ENCODE measurements at places on chromosomes 12 and 14.

DNA sequence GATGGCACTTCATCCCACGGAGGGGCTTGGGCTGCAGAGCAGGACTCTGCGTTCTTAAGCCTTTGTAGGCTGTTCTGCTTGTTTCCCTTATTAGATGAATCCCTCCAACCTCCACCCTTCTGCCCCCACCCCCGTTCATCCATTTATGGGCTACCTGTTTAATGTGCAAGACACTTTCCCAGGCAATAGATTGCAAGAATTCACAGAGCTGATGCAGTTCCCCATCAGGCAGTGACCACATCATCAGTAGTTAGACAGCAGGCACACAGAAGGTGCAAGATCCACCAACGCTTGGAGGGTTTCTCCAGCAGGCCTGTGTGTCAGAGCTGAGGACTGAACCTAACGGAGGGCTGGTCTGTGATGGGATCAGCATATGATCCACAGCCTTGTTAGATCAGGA, 1.2 kb upstream of the C1R start:
- H3K36me3 ChIP-seq, result peaks cover 24% of the 10 kb centered on the region
- peaks cover 47% of the 10 kb centered on the region for H3K4me1 ChIP-seq
- H3K27ac ChIP-seq, result no peak overlapping the region
- H3K4me3 ChIP-seq, result no peak overlapping the region

DNA sequence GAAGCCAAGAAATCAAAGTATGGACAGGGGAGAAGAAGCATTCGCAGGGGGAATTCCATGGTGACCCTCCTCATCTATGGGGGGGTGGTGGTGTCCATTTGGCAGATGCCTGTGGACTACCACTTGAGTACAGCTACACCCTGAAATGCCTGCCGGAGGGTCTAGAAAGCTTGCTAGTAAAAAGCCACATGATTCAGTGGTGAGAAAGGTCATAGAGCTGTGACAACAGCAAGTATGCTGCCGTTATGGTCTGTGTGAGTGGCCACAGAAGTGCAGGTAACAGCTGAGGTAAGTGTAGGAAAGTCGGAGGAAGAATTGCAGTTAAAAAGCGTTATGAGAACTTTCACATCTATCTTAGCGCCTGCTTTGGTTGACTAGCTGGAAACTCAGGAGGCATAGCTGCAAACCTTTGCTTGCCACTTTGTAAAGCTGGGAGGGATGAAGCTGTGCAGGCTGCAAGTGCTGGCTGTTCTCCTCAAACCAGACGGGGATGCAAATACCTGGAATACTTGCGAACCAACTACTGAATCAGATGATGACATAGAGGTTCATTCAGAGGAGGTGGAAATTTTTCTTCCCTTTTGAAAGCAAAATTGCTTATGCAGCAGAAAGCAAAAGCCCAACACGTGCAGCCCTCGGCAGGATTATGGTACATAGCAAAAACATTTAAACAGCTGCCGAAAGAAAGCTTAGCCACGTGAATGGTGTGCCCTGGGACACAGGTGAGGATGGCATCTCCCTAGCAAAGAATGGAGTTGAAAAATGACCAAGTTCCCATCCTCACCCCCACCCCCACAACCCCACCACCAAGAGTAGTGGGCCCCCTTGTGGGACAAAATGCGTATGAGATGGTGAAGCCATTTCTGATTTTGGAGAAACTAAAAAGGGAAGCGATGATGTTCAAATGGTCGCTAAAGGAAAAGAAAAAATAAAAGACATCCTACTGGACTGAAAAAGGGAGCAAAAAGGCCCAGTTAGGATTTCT, 287.0 kb downstream of the RERGL start:
- no peaks in the 10 kb centered on the region for H3K27me3 ChIP-seq
- H3K4me3 ChIP-seq, result no peak overlapping the region
- H3K27ac ChIP-seq, result no peak overlapping the region

- H3K36me3 ChIP-seq, result no peaks in the 10 kb centered on the region
- DNase-seq, result no peak
- no peaks in the 10 kb centered on the region for H3K27me3 ChIP-seq
- H3K4me1 ChIP-seq, result no peaks in the 10 kb centered on the region
- H3K4me3 ChIP-seq, result no peak overlapping the region
- H3K27ac ChIP-seq, result no peak overlapping the region
Observed at GRCh38 chr12:57548488-57548887, 1.4 kb upstream of the KIF5A start.

DNA sequence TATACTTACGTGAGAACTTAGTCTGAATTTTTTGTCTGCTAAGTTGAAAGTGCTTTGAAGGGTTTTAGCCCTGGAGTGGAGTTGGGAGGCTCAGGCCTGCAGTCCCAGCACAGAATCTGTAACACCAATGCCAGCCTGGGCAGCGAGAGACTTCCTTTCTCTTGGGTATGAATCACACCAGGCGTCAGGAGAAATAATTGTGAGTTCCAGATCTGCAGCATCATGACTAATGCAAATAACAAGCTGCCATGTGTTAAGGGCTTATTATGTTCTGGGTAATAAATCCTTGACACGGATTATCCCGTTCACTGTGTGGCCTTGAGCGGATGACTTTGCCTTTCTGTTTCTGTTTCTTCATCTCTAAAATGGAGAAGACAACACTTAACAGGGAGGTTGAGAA, 70.6 kb downstream of the B4GALNT3 start:
- no peak overlapping the region for H3K27ac ChIP-seq
- H3K27me3 ChIP-seq, result no peaks in the 10 kb centered on the region
- H3K4me1 ChIP-seq, result no peaks in the 10 kb centered on the region

- DNase-seq, result no peak
- H3K27me3 ChIP-seq, result no peaks in the 10 kb centered on the region
- no peaks in the 10 kb centered on the region for H3K4me1 ChIP-seq
- no peak overlapping the region for H3K4me3 ChIP-seq
- no peaks in the 10 kb centered on the region for H3K36me3 ChIP-seq
- H3K27ac ChIP-seq, result no peak overlapping the region
Observed at GRCh38 chr12:95202691-95203486, 14.4 kb downstream of the FGD6 start.
